Large intestine (tissue), 12 donors: ENCODE measurements at places on chromosomes 5 and 9.

DNA sequence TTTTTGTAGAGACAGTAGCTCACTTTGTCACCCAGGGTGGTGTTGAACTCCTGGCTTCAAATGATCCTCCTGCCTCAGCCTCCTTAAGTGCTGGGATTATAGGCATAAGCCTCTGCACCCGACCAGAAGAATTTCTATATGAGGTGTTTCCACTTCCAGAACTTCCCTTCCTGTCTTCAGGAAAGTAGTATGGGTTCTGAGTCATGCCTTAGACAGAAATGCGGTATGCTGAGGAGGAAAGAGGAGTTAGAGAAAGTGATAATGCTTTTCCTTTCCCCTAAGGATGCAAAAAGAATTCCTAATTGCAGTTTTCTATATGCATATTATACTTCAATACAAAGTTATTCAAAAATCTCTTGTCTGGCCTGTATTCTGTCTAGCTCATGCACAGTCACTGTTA is 16.4 kb upstream of the ADAMTSL1 start:
- DNase-seq: no peak

DNA sequence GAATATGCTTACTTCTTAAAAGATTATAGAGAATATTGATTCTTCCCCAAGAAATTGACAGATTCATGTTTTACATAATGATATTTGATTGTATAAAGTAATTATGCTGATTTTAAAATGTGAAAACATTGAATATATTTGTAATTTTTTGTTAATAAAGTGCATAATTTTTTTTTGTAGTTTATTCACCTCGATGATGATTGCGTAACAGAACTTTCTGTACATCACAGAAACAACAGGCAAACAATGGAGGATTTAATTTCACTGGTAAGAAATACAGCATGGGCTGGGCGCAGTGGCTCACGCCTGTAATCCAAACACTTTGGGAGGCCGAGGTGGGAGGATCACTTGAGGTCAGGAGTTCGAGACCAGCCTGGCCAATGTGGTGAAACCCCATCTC is 70.1 kb downstream of the MELK start:
- no peak for DNase-seq

DNA sequence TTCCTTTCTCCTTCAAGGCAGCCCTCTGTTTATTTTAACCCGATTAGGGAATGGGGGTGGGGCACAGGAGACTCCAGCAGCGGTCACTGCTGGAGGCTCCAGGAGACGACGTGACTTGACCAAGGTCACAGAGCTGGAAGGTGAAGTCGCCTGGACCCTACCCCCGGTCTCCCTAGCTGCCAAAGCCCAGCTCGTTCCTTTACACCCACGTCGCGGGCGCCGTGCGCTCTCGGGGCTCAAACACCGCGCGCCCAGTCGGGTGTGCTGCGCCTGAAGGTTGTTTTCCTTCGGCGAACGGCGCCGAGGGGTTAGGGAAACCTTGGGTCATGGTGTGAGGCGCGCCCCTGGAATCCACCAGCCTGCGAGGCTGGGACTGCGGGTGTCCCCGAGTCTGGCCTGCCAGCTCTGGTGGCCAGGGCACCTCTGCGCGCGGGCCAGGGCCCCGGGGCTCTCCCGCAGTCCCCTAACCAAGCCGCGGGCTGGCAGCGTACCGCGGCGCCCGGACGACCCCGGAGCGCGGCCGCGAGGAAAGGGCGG is 747 bp upstream of the UNC5A start:
- DNase-seq: no peak

GRCh38 chr9:113738893-113739604 is 137.1 kb upstream of the ZNF618 start:
- peak; percentile 6 for DNase-seq

DNA sequence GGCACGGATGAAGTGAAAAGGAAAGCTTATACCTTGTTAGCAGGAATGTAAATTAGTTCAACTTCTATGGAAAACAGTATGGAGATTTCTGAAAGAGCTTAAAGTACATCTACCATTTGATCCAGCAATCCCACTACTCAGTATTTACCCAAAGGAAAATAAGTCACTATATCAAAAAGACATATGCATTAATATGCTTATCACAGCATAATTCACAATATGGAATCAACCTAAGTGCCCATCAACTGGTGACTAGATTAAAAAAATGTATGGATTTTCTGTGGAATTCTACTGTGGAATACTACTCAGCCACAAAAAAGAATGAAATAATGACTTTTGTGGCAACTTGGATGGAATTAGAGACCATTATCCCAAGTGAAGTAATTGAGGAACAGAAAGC is 279.6 kb downstream of the GABRB2 start:
- DNase-seq: no peak

- peak; percentile 71 for DNase-seq
Measured at GRCh38 chr5:108924457-108924961, 176.8 kb downstream of the FER start.

GRCh38 chr5:149580808-149581191 is 498 bp upstream of the ARHGEF37 start:
- DNase-seq: no peak

DNA sequence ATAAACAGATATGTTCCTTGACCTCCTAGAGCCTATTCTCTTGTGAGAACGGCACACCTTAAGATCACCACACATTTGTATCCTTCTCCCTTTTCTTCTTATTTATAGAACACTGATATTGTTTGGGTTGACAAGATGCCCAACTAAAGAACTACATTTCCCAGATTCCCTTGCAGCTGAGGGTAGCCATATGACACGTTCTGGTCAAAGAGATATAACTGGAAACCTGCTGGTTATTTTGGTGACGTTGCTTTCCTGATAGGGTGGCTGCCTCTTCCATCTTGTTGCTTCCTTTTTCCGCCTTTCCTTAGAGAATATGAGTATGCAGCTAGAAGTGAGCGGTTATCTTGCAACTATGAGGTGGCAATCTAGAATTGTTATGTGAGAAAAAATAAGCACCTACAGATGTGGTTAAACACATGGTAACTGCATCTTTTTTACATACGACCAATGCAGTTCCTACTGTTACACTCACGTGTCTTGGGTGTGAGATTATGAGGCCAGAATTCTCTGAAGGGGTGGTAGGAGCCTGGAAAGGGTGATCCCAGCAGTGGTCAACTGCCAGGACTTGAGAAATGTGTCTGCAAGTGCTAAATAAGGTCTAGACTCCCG is 72.9 kb downstream of the SEC61B start:
- no peak for DNase-seq

GRCh38 chr9:134491856-134492255 is 149.7 kb upstream of the COL5A1 start:
- no peak for DNase-seq
